ENCODE measurements at places on chromosomes 7 and 10.

GRCh38 chr10:97089209-97089870, 96.4 kb downstream of the SLIT1 start:
- no peak for DNase-seq

DNA sequence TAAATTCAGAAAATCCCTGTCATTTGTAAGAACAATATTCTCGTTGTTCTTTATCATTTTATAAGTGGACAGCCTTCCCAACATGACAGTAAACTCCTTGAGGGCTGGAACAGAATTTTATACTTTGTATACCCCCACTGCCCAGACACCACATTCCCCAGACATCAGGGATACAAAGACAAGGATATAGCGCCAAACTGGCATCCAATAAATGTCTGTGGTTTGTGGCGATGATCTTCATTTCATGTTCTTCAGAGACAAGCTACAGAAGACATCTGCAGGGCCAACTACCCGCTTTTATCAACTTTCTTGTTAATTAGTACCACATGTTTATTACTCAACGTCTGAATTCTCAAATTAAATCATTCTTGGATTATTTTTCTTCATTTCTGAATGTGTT, 155.9 kb downstream of the ATE1 start:
- no peak for DNase-seq

GRCh38 chr10:86918022-86918471, 39.4 kb downstream of the MMRN2 start:
- no peak for DNase-seq

GRCh38 chr7:105857009-105857952, 19.1 kb downstream of the ATXN7L1 start:
- DNase-seq = no peak

- no peak for DNase-seq
These were observed 60.8 kb upstream of the RAB11FIP2 start for GRCh38 chr10:118107541-118107940.

DNA sequence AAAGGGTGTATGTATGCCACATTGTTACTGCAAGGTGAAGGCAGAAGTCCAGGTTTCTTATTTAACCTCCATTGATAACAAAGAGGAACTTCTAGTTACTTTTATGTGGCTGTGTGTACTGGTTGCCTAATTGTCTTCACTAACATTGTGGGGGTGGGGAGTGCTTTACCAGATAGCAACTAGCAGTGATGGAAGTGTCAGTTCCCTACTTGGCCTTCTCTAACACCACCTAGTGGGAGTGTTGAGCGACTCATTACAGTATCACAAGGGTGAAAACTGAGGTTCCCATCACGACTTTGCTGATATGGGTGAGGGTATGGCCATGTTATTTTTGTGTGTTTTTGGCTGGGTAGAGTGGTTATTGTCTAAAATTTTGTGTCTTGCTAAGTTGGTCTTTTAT, 274.4 kb downstream of the THSD7A start:
- DNase-seq = no peak

GRCh38 chr10:70131560-70131937, 1.1 kb downstream of the AIFM2 start:
- no peak for DNase-seq

- no peak for DNase-seq
These were observed 10.5 kb downstream of the CALY start for GRCh38 chr10:133326223-133326551.

GRCh38 chr7:150384406-150385301, 5.5 kb downstream of the ZNF775 start:
- no peak for DNase-seq

DNA sequence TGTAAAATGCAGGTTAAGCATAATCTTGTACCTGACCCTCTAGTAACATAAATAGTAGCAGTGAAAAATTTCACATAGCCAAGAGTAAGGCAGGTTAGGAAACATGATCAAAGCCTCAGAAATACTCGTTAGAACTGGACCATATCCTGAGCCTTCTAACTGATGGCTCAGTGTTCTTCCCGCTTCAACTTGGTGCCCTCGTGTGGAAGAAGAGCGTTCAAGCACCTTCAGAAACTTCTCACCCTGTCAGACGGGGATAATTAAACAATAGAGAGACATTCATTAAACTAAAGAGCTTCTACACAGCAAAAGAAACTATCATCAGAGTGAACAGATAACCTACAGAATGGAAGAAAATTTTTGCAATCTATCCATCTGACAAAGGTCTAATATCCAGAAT, 124.5 kb downstream of the MYOF start:
- no peak for DNase-seq

- no peak for DNase-seq
These were observed 58.7 kb downstream of the CREB3L2 start for GRCh38 chr7:137943132-137943551.

GRCh38 chr7:22631730-22632129, 95.3 kb upstream of the IL6 start:
- no peak for DNase-seq

DNA sequence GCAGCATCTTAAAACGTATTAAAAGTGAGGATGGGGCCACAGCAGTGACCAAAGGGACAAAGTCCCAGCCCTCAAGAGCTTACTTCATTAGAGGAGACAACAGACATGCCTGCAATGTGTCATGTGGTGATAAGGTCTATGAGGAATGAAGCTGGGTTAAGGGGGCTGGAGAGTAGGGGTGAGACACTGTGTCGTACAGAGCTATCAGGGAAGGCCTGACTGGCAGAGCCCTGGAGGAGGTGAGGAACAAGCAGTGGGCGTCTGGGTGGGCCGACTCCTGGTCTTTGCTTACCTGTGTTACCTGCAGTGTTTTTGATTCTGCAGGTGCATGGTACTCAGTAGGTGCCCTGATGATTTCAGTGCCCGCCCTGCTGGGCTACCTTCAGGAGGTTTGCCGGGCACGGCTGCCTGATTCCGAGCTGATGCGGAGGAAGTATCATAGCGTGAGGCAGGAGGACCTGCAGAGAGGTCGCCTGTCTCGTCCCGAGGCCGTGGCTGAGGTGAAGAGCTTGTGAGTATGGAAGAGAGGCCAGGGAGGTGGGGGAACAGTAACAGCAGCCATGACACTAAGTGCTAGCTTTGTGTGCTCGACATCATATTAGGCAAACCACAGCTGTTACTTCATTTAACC, 7.6 kb downstream of the ZFYVE27 start:
- no peak for DNase-seq

DNA sequence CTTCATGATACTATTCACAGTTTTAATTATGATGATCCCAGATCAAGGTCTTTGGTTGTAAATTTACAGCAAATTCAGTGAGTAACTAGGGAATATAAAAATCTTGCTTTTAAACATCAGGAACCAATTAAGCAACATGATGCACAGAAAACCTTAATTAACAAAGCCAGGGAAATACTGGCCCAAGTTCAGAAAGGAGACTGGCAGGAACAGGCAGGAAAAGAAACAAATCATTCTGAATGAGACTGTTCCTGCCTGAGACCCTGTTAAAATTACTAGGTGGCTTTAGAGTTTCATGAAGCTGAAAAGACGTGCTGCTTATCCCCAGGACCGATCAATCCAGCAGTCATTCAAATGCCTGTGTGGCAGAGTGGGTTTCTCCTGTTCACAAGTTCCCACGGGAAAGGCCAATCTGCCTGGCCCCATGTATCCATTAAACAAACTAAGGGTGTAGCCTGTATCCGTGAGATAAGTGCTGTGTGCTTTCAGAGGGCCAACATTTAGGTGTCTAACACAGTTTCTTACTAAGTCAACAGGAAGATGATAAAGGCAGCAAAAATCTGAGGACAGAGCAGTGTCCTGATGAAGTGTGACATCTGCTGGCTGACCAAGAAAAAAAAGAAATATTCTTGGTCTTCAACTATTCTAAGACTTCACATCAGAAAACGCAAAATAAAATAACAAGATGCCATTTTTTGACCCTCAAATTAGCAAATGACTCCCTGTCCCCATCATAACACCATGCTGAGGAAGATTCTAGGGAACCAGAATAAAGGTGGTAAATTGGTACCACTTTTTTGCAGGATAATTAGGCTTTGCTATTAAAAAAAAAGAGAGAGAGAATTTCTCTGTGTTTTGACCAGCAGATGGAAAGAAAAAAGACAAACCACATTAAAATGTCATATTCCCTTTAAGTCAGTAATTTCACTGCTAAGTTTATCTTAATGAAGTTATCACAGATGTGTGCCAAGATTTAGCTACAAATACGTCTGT, 34.2 kb downstream of the PUS7 start:
- DNase-seq = no peak

DNA sequence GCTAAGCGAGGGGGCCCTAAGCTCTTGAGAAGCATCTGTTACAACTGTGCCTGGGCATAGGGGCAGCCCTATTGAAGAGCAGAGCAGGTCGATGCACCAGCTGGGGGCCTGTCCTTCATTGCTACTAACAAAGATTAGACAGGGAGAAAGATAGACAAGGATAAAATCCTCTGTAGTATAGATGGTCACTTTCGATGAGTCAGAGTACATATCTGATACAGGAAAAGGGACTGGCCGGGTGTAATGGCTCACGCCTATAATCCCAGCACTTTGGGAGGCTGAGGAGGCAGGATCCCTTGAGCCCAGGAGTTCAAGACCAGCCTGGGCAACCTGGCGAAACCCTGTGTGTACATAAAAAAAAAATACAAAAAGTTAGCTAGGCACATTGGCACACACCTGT, 13.6 kb downstream of the OPTN start:
- no peak for DNase-seq

GRCh38 chr7:131945957-131946544, 389.6 kb upstream of the PODXL start:
- DNase-seq = no peak

DNA sequence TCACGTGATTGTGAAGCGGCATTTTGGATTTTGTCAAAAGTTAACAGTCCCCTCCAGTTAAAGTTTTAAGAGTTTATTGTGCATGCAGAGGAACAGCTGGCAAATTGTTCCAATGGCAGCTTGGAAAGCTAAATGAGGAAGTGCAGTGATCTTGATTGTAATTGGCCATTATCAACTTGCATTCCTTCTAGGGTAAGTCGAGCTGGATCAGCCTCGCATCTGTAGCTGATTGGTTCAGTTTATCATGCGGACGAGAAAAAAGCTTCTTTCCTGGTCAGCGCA, 566 bp downstream of the ZNF789 start:
- no peak for DNase-seq

- DNase-seq = no peak
These were observed 440.7 kb upstream of the AKR1E2 start for GRCh38 chr10:4385231-4385870.

- no peak for DNase-seq
These were observed 108.4 kb upstream of the PALS2 start for GRCh38 chr7:24464861-24465260.

GRCh38 chr7:121466455-121466854, 70.3 kb upstream of the FAM3C start:
- DNase-seq = no peak

DNA sequence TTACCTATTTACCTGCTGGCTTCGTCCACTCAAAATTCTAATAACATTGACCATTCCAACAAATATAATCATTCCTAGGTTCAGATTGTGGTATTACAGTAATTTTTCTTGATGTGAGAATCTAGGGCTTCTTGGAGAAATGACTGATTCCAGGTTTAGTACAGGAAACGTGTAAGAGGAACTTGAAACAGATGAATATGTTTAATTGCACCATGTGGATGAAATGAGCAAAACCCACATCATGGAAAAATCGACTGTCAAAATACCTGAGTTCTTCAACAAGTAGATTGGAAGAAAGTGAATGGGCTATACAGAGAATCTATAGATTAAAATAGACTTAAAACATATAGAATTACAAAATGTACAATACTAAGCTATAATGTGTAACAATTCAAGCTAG, 24.9 kb upstream of the OR9A4 start:
- no peak for DNase-seq

DNA sequence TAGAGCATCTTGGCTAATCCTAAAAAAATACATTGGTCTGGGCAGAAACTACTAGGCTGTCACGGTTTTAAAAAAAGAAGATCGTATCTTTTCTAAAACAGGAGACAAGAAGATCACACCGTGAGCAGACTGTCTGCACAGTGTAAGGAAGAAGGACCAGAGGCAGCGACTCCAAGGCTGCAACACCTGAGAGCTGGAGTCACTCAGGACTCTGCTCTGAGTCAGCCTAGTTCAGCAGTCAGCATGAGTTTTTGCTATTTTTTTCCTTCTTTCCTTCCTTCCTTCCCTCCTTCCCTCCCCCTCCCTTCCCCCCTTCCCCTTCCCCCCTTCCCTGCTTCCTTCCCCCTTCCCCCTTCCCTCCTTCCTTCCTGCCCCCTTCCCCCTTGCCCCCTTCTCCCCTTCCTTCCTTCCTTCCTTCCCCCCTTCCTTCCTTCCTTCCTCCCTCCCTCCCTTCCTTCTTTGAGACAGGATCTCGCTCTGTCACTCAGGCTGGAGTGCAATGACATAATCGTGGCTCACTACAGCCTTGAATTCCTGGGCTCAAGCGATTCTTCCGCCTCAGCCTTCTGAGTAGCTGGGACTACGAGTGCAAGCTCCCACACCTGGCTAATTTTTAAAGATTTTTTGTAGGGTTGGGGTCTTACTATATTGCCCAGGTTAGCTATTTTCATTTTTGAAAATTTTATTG, 24.4 kb downstream of the BAG3 start:
- no peak for DNase-seq

GRCh38 chr7:85673876-85674275, 487.0 kb upstream of the SEMA3D start:
- DNase-seq = no peak

DNA sequence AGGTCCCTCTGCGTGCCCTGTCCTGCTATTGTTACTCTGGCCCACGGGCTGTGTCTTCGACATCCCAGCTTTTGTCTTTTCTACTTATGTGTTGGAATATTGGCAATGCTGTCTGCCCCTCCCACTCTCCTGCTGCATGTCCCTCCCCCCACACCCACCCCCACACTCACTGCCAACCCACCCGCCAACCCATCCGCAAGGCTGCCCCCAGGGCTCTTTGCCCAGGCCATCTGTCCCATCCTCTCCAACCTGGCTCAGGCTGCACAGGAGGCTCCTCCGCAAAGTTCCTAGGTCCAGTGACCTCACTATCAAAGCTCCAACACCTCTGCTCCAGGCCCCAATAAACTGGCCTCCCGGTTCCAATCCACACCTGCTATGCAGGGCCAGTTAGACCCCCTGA, 167.1 kb upstream of the PRR15 start:
- no peak for DNase-seq

DNA sequence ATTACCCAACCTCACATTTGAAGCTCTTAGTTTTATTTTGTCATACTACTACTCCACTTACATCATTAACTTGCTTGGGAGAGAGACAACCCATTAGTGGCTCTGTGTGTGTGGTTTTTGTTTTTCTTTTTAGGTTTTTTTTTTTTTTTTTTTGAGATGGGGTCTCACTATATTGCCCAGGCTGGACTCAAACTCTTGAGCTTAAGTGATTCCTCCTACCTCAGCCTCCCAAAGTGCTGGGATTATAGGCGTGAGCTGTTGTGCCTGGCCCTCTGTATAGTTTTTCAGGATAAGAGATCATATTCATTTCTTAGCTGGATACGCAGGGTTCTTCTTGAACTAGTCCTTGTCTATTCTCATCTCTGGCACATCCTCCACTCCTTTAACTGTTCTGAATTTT, 41.1 kb downstream of the KMT2E start:
- no peak for DNase-seq

Measured in T-helper 17 cell (primary cell).